ENCODE measurements at places on chromosomes 6 and 20.
A peak's percentile ranks its signal among the peaks of the same experiment; 100 is the strongest.

- DNase-seq = no peak
Measured at GRCh38 chr6:21850691-21851090, 257.1 kb downstream of the SOX4 start.

DNA sequence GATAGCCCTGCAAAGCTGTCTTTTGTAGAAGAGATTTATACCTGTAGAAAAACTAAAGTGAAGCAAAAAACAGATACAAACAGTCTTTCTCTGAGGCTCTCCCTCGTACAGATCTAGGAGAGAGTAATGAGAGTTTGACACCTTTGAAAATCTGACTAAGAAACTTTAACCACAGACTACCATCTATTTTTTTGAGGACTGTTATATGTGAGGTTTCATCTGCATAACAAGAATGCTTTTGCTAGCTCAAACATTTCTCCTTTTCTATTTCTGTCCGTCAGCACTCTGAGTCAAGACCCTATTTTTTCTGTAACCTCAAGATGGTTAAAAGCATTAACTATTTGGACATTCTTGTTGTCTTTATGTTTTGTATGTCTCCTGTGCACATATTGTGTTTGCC, 193.0 kb downstream of the BTBD3 start:
- no peak for DNase-seq

- no peak for DNase-seq
Measured at GRCh38 chr6:551829-552350, 105.0 kb downstream of the HUS1B start.

- DNase-seq = no peak
Measured at GRCh38 chr6:30345852-30346251, 896 bp downstream of the RPP21 start.

GRCh38 chr6:118867181-118867580, 26.8 kb upstream of the ASF1A start:
- no peak for DNase-seq

- no peak for DNase-seq
Measured at GRCh38 chr6:148969603-148970061, 222.8 kb downstream of the UST start.

- no peak for DNase-seq
Measured at GRCh38 chr6:86936834-86937218, 502 bp upstream of the HTR1E start.

GRCh38 chr20:24948939-24949679, at the start of gene CST7:
Gene CST7 (plus strand): TSS chr20:24949269. CDS start chr20:24949506, 237 bp downstream.
- peak; percentile 89 for DNase-seq

DNA sequence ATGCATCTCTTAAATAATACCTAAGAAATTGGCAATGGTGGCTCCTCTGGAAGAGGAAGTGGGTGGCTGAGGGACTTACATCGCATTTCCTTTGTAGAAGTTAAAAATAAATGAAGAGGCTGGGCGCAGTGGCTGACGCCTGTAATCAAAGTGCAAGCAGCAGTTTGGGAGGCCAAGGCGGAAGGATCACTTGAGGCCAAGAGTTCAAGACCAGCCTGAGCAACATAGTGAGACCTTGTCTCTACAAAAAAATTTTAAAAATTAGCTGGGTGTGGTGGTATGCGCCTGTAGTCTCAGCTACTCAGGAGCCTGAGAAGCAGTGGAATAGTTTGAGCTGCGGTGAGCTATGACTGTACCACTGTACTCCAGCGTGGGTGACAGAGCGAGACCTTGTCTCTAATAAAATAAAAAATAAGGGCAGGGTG, 12.2 kb upstream of the NCOA3 start:
- peak; percentile 77 for DNase-seq

GRCh38 chr20:47670913-47671312, 114.4 kb downstream of the SULF2 start:
- no peak for DNase-seq

- peak; percentile 10 for DNase-seq
Measured at GRCh38 chr6:36873612-36874442, 776 bp downstream of the PPIL1 start.

DNA sequence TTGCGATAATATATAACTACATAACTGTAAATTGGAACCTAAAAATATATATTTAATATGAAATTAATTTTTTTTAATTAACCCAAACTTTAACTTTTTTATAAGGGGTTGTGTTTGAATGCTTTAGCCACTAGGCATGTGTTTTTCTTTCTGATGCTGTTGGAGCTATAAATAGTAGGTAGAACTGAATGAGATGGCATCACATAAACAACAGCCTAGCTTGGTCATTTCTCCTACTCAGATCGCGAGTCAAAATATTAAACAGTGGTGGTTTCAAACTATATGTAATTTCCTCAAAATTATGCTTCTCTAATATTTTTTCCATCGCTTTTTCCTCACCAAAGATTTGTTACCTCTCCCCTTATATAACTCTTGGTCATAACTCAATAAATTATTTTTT, 243.2 kb downstream of the ARID1B start:
- DNase-seq = peak; percentile 46

DNA sequence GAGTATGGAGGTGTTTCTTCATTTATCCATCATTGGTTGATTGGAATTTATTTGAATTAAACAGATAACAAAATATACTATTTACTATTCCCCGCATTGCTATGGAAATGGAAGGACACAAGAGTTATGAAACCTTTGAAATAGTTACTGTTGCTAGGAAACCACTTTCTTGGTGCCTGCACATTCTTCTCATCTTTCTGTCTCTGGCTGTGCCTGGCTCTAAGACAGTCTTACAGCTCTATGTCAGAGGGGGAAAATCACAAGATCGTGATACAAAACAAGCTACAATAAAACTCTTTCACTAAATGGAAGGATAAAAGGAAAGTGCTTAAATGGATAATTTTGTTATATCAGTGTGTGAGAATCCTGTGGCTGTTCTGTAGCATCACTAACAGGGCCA, 453.0 kb downstream of the LMBRD1 start:
- no peak for DNase-seq

DNA sequence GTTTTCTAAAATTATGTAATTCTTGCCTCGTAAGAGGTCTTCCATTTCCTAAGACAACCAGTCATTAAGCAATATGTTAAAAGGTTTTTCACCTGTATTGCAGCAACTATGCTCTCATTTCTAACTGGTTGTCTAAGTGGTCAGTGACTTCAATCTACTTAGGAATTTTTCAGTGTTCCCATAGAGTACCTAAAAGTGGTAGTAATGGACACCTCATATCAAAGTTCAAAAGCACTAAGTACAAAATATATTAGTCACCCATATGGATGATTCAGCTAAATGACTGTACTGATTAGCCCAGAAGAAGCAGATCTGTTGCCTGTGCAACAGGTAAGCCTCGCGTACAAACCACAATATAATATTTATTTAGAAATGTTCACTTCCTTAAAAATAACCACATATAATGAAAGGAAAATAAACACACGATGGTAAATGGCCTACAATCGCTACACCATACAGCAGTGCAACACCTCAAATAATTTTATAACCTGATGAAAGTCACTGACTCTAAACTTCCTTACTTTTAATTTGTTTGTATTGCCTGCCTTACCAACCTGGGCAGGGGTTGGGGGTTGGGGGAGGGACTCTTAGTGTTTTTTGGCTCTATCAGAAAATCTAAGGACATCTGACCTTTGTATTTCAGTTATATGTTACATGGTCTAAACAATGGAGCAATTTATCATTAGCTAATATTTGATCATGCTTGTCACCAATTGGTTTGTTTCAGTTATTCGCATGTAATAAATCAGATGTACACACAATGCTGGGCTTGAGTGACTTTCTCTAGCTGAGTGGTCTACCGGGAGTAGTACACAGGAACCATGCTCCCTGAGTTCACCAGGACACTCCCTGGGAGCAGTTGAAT, 105.9 kb downstream of the HIVEP2 start:
- DNase-seq = no peak

- DNase-seq = no peak
Measured at GRCh38 chr20:53984356-53985149, 85.8 kb downstream of the BCAS1 start.

- DNase-seq = no peak
Measured at GRCh38 chr20:48940170-48940569, 18.7 kb downstream of the ARFGEF2 start.

DNA sequence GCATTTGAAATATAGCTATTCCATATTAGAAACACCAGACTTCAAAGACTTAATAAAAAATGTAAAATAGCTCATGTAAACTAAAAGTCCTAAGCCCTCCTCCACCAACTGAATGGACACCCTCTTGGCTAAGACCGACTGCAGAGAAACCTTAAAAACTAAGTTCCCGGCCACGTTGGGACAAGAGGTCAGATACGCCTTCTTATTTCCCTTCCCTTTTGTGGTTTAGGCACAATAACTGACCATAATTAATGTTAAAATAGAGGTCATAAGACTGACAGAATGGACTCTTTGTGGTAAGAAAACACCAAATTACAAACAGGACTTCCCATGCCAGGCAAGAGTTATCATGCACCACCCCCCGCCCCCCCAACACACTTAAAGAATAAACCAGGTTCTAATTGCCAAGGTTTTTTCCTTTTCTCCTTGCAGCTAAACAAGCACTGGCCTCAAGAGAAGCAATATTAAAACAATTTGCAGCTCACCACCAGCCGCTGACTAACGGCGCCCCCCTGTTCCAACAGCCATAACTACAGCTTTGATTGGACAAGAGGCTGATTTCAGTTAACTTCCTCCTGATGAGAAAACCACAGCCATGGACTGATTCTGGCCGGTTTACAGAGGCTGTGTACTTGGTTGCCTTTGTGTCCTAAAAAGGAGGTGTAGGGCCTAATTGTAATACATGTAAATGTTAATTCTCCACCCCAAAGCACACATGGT, 10.7 kb upstream of the LAMP5 start:
- DNase-seq = peak; percentile 20

- no peak for DNase-seq
Measured at GRCh38 chr20:347317-347639, 367 bp downstream of the NRSN2 start.

DNA sequence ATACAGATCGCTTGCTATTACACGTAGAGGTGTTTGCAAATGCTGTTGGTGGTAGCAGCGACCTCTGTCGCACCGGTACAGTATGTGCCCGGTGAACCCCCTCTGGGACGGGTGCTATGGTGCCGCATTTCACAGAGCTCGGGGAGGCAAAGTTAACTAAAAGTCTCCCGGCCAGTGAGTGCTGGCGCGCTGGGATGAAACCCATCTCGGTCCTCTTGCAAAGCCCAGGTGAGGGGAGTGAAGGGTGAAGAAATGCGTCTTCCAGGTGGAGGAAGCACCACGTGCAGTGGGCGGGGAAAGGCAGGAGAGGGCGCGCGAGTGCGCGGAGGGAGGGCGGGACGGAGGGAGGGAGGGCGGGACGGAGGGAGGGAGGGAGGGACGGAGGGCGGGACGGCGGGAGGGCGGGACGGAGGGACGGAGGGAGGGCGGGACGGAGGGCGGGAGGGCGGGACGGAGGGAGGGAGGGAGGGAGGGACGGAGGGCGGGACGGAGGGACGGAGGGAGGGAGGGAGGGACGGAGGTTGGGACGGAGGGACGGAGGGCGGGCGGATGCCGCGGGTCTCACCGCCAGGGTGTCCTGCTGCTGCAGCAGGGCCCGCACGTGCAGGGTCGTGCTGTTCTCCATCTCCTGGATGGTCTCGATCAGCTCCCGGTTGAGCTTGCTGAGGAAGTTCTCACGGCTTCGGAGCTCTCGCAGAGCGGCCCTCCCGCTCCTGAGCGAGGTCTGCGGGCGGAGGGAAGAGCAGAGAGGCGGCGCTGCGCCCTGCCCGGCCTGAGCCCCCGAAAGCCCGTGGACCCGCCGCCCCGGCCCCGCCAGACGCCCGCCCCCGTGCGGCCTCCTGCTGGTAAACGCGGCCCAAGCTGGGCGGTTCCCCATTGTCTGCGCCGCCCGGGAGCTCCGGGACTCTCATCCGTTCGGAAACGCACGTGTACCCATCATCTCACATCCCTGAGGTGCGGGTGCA, 11.7 kb downstream of the C20orf96 start:
- no peak for DNase-seq
